Mesothelial cell of epicardium (in vitro differentiated cells): ENCODE measurements at places on chromosomes 5 and 9.

DNA sequence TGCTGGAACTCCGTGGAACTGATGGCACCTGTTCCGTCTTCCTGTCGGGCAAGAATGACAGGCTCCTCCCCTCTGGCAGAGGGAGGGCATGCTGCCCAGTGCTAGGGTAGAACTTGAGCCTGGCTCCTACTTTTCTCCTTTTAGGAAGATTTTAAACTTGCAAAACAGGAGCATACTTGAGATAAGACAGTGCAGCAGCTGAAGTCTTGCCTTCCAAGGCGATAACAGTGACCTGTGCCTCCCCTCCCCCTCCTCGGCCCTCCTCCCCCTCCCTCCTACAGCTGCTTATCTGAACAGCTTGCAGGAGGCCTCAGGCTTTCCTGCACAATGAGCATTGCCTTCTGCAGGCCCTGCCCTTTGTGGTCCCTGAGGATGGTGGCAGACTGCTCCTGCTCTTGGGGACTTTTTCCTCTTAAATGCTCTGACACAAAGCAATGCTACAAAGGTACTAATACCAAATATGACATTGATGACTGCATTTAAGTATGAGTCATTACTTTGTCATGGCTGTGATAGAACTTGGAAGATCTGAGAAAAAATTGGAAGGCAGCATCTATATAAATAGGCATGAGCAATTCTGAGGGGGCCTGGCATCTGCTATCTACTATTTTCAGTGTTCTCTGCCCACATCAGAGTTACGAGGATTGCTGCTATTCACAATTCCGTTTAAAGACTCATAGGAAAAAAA lies 2.0 kb downstream of the GADD45G start:
- DNase-seq = no peak

DNA sequence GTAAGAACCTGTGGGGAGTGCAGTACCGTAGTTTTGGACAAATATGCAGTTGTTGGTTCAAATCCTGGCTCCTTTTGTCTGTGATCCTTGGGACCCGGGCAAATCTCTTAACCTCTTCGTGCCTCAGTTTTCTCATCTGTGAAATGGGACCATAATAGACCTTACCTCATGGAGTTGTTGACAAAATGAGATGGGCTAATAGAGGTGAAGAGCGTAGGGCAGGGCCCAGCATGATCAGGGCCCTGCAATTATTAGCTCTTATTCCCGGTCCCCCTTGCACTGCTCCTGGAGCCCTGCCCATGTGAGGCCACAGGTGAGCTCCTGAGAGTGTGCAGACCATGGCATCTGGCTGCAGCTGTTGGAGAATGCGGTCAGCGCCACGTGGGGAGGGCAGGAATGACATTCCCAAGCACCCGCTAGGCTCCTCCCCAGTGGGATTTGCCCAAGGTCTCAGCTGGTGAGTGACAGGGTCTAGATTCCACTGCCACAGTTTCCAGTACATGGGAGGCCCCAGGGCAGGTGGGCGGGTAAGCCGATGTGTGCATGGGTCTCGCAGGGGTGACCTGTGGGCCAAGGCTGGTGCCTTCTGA lies 41.0 kb downstream of the NEK6 start:
- no peak for DNase-seq

DNA sequence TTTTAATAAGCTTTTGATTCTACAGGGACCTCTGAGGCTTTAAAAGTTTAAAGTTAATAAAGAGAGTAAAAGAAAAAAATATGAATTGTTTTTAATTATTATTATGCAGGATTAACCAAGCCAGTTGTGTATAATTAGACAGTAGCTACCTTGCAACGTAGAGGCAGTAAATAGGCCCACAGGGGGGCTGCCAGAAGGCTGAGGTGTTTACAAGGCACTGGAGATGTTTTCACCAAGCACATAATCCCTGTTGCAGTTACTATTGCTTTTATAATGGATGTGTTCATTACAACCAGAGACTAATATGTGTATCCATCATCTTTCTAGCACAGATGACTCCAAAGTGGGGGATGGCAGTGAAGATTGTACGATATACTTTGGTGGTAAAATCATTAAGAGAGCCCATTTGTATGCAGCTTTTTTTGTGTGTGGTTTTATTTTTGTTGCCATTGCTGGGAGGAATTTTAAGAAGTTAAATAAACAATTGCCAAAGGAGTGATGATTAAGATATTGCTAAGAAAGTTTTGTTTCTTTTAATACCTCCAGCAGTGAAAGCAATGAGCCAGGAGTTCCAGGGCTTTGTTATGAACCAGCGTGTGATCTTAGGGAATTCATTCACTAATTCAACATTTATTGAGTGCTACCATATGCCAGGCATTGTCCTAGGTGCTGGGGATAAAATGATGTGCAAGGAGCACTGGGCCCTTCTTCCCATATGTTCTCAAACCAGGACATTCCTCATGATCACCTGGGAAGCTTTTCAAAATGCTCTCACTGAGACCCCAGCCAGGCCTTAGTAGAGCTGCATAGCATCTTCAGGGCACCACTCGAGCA lies 138.7 kb upstream of the EFNA5 start:
- no peak for DNase-seq

- DNase-seq = no peak
Observed at GRCh38 chr9:126442636-126443035, 116.0 kb downstream of the MVB12B start.

GRCh38 chr5:112290691-112291090 lies 128.4 kb downstream of the EPB41L4A start:
- DNase-seq = no peak

DNA sequence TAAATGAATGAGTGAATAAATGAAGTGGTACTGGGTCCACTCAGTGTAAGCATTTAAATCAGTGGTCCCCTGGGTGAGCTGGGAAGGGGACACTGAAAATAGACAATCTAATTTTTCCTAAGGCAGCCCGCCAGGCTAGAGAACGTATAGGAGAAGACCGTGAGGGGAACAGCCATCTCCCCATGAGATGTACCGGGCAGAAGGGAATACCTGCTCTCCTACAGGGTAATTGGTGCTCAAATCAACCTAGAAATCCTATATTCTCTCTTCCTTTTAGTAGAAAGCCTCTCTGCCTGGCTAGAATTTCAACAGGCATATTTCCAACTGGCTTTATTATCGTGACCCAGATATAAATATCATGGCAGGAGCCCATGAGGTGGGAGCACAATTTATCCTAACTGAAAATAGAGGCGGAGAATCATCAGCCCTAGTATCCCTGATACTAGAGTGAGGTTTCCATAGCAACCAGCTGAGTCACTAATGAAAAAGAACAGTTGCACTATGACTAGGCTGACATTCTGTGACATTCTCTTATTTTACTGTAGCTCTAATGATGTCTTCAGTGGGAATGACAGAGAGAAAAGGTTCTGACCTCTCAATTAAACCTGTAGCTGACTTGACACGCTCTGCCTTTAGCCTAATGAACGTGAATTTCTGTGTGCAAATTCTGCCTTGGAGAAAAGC lies 96.5 kb upstream of the CAST start:
- no peak for DNase-seq

- DNase-seq = no peak
Observed at GRCh38 chr9:86246752-86247161, 12.7 kb downstream of the C9orf153 start.

- no peak for DNase-seq
Observed at GRCh38 chr9:111161015-111161415, 122.7 kb upstream of the LPAR1 start.

GRCh38 chr9:75235632-75236031 lies 147.3 kb downstream of the OSTF1 start:
- DNase-seq = no peak

DNA sequence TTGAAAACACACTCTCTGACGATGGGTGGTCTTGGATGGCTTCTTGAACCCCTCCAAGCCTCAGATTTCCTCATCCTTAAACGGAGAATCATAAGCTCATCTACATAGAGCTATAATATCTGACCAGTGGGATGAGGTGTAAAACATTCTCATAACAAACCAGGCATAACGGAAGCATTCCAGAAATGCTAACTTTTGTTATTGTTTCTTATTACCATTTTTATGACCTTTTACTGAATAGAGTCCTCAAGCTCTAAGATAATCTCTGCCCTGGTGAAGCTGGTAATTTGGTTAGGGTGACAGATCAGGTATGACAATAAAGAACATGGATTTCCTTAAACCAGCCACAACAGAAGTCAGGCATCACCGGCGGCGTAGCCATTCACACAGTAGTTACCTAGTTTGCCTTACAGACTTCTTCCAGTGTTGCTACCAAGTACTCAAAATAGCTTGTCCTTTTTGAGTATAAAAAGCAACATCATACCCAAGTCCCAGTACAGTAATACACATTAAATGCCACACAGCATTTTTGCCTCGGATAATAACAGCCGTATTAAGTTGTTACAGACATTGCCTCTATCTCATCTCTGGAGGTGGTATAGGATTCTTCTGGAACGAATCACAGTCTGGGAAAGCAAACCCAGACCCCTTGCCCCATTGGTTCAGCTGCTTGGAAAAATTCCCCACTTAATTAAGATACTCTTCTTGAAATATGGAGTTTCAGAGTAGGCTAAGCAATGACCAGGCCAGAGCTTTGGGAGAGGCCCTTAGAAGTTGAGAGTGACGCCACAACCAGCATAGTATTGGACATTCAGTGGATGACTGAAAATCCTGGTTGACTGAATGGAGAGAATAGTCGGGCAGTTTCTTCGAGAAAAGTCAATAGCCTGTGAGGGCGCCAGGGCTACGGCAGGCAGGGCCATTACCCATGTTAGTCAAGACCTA lies 252.5 kb downstream of the SLIT3 start:
- no peak for DNase-seq

DNA sequence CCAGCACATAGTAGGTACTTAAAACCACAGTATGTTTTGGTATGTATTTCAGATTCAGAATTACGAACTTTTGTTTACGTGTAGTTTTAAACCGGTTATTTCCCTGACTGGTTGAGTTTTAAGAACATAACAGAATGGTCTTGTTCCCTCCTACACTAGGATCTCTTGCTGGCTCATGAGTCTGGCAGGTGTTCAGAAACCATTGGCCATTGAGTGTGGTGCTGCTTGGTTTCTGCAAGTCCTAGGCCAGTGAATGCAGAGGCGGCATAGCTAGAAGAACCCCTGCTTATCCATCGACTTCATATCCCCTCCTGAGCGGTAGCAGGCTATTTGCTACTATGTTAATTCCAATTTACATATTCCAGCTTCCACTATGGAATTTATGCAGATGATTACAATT lies 65.6 kb downstream of the GPR21 start:
- no peak for DNase-seq

DNA sequence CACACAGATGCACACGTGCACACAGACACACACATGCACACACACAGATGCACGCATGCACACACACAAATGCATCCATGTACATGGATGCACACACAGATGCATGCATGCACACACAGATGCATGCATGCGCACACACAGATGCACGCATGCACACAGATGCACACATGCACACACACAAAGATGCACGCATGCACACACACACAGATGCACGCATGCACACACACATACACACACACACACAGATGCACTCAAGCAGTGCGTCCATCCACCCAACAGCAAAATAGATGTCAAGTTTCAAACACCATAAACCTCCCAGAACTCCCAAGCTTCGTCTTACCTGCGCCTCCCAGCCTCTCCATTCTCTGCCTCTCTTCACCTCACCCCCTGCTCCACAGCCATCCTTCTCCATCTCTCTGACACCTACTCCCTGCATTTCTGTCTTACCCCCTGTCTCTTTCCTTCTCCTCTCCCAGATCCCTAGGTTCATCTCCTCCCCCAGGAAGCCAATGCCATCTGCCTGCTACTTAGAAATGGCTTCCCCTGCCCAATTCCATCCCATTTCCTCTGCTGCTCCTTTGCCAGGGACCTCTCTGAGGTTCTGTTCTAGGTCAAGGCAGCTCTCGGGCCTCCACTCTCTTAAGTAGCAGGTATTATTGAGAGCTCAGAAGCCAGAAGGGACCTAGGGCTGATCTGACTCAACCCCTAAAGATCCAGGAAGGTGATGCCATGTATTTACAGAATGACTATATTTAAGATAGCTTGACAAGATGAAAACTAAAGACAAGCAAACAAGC lies 297.2 kb downstream of the MED10 start:
- DNase-seq = no peak

DNA sequence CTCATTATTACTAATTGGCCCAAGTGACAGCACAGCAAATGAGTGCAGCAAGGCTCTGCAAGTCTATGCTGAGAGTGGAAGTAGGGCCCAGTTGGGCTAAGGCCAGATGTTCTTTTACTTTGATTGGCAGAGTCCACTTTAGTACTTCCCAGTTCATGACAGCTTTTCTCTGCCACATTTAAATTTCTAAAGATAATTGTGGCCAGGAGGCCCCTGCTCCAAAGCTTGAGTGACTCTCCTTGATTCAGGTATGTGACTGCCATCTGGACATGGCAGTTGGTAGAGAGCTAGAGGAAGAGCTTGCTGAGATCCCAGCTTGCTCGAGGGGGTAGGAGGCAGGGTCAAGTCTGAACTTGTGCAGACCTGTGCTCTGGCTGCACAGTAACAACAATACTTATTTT lies 154.1 kb downstream of the CARTPT start:
- no peak for DNase-seq

DNA sequence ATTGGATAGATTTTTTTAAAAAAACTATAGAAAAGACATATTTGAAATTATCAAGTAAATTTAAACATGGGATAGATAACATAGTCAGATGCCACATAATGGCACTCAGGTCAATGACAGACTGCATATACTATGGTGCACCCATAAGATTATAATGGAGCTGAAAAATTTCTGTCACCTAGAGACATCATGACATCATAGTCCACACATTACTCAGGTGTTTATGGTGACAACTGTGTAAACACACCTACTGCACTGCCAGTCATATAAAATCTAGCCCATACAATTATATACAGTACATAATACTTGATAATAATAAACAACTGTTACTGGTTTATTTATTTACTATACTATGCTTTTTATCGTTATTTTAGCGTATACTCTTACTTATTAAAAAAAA lies 58.6 kb downstream of the CPLANE1 start:
- DNase-seq = no peak

- no peak for DNase-seq
Observed at GRCh38 chr9:115945009-115945431, 208.6 kb upstream of the PAPPA start.

DNA sequence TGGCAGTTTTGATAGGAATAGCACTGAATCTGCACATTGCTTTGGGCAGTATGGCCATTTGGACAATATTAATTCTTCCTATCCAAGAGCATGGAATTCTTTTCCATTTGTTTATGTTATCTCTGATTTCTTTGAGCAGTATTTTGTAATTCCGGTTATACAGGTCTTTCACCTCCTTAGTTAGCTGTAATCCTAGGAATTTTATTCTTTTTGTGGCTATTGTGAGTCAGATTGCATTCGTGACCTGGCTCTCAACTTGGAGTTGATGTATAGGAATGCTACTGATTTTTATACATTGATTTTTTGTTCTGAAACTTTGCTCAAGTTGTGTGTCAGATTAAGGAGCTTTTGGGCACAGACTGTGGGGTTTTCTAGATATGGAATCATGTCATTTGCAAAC lies 24.0 kb downstream of the TMEM161B start:
- no peak for DNase-seq

DNA sequence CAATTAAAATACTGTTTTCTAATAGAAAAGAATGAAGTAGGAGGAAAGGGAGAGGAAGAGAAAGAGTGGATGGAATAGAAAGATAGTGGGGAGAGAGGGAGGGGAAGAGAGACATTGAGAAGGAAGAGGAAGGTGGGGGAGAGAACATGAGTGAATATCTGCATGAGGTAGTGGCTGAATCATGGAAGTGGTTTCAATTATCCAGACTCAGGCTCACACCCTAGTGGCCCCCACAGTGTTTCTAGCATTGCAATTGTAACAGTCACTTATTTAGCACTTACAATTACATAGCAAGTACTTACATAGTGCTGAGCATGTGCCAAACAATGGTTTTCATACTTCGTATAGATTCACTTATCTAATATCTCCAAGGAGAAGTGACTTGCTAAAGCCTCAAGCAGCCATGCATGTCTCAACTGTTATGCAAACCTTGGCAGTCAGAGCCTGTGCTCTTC lies 72.7 kb downstream of the CAST start:
- no peak for DNase-seq
